Forelimb muscle (tissue), 1 donor: ENCODE measurements at places on chromosomes 6 and 20. TPM values are rescaled to one million over a fixed set of nuclear protein-coding genes. Genes with fewer than 3 reads are reported as not detected.

GRCh38 chr20:48454671-48455490 is 372.9 kb downstream of the PREX1 start:
- no peak for DNase-seq

- no peak for DNase-seq
Measured at GRCh38 chr6:45677381-45678284, 299.9 kb upstream of the SUPT3H start.

GRCh38 chr20:32749914-32750637 is 6.8 kb upstream of the COMMD7 start:
- no peak for DNase-seq

The PAX1 gene
- 1.9 TPM for polyA plus RNA-seq

DNA sequence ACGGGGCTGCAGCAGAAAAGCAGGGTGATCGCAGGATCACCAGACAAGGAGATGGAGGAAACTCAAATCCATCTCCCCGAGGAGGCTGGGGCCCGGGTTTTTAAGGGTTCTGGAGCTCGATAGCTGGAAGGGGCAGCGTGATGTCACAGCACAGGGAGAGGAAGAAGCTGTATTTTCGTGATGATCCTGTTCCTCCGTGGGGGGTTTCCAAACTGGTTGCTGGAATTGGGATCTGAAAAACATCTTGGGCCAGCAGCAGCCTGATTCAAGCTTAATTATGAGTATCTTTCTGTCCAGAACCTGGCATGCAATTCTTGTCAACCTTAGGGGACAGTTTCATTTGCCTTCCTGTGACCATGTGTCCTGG is 4.1 kb downstream of the CST7 start:
- no peak for DNase-seq

DNA sequence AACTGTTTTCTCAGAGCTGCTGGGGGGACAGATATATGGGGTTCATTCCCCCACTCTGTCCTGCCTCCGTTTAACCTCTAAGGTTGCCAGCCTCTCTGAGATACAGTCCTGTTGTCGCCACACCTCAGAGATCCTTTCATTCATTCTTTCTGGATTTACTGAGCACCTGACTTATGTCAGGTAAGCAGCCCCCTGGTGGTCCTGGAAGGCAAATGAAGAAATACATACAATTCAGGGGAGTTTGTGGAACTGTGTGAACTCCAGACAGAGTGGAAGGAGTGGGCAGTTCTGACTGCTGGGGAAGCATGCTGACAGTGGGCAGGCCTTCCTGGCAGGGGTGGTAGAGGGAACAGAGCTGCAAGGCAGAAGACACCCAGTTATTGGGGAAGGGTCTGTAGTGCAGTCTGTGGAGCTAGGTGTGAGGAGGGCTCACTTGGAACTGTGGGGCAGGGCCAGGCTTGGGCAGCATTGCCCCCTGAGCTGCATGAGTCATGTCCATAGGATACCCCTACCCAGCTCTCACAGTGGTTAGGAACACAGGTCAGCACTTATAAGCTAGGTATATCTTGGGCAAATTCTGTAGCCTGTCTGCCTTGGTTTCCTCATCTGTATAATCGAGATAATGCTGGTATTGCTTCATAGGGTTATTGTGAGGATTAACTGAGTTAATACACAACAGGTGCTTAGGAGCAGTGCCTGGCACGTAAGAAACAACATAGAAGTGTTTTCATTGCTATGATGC is 12.8 kb upstream of the SGK2 start:
- DNase-seq: no peak

GRCh38 chr6:22240025-22240424 is 56.8 kb downstream of the PRL start:
- no peak for DNase-seq

- no peak for DNase-seq
Measured at GRCh38 chr6:2970753-2971419, 481 bp downstream of the SERPINB6 start.

GRCh38 chr6:44618371-44618770 is 230.9 kb downstream of the CDC5L start:
- no peak for DNase-seq

GRCh38 chr6:1066449-1067090 is 245.3 kb upstream of the FOXQ1 start:
- DNase-seq: no peak

DNA sequence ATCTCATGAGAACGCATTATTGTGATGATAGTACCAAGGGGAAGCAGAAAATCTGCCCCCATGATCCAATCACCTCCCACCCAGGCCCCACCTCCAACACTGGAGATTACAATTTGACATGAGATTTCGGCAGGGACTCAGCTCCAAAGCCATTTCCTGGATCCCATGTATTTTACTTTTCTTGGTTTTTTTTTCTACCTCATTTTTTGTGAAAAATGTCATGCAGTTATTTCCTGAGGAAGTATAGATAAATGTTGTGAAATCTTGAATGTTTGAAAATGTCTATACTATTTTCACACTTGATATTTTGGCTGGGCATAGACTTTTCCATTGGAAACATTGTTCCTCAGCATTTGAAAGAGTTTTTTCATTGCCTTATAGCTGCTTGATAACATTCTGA is 9.1 kb upstream of the BRPF3 start:
- no peak for DNase-seq

The UQCC2 gene
- polyA plus RNA-seq: 77.2 TPM

- no peak for DNase-seq
Measured at GRCh38 chr6:34516391-34517324, 39.5 kb downstream of the SPDEF start.

The APOM gene
- 4.3 TPM for polyA plus RNA-seq

DNA sequence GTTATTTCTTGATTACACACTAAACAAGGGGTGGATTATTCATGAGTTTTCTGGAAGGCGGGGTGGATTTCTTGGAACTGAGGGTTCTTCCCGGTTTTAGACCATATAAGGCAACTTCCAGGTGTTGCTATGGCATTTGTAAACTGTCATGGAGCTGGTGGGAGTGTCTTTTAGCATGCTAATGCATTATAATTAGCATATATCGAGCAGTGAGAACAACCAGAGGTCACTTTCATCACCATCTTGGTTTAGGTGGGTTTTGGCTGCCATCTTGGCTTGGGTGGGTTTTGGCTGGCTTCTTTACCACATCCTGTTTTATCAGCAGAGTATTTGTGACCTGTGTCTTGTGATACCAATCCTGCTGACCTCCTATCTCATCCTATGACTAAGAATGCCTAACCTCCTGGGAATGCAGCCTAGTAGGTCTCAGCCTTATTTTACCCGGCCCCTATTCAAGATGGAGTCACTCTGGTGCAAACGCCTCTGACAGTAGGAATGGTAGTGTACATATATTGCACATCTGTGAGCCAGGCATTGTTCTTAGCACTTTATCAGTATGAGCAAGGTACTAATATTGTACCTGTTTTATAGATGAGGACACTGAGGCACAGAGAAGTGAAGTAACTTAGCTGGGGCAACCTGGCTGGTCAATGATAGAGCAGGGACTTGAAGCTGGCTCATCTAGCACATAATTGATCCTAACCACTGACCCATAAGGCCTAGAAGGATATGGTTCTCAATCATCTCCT is 203.7 kb downstream of the NFATC2 start:
- DNase-seq: no peak

DNA sequence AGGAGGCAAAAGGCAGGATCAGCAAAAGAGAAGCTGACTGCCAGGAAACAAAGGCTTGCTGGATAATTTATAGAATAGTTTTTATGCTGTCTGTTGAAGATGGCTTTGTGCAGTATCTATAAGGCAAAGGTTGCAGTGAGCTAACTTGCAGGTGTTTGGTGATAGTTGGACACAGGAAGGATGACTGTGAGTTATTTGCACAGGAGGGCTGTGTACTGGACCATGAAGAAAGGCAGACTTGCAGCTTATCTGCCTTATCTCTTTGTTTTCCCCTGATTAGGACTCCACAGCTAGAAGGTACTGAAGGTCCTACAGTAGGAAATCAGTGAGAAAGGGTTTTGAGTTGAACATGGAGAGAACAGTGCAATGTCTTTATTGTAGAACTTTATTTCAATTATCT is 2.1 kb downstream of the BTN1A1 start:
- no peak for DNase-seq

The GNAS-AS1 gene
- 2.8 TPM for polyA plus RNA-seq

GRCh38 chr20:9441948-9442347 is 72.4 kb upstream of the LAMP5 start:
- DNase-seq: no peak

The PRRT1 gene
- 1.3 TPM for polyA plus RNA-seq

The STMN3 gene
- polyA plus RNA-seq: 11.4 TPM

DNA sequence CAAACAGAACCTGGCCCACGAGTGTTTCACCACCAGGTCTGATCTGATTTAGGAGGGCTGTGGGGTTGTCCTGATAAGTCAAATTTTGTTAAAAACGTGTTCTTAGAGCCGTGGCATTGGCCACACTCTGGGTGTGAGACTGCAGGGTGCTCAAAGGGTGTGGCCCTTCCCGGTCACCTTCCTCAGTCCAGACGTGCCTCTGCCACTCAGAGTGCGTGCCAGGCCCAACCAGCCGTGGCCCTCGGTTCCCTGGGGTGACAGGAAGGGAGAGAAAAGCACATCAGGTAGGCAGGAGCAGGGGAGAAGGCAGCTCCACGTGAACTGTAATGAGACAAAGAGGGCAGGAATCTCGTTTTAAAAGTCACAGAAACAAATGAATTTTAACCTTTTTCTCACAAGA is 115.4 kb downstream of the FAM120B start:
- DNase-seq: no peak

DNA sequence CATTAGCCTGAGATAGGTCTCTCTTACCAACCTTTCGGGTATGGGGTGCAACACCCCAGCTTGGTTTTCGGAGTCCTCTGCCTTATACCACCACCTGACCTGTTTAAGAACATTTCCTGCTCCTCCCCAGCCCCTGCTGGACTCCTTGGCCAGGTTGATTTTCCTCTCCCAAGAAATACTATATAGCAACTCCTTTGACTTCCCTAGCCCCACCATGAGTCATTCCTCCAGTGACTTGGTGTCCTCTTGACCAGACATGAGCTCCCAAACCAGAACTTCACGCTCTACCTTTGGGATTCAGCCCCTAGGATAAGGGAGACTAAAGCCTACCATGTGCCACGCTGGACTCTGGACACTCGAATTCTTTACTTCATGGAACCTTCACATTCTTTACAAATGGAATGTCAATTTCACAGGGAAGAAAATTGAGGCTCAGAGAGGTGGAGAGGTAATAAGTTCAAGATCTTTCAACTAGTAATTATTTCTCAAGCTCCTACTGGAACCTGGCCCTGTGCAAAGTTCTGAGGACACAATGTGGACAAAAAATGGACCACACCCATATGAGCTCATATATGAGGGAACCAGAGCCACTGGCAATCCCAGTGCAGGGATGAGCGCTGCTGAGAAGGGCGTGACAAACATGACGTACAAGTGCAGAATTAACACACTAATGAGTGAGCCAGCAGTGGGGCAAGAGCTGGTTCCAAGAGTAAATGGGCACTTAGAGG is 48.2 kb downstream of the SIRPA start:
- no peak for DNase-seq

The GCNT2 gene
- polyA plus RNA-seq: 2.9 TPM
